ENCODE measurements at places on chromosomes 1 and 21. TPM values are rescaled to one million over a fixed set of nuclear protein-coding genes. Genes with fewer than 3 reads are reported as not detected.

HORMAD1 gene
- total RNA-seq: not detected

UMODL1 gene
- 0.14 TPM for total RNA-seq

FMN2 gene
- total RNA-seq: 3.2 TPM

ITLN1 gene
- total RNA-seq: not detected

FCGR1A gene
- total RNA-seq: not detected

Data from smooth muscle cell of bladder (primary cell).